Occipital lobe (tissue), 3 donors: ENCODE measurements at places on chromosomes 5 and 9. TPM values are rescaled to one million over a fixed set of nuclear protein-coding genes. Genes with fewer than 3 reads are reported as not detected.

DNA sequence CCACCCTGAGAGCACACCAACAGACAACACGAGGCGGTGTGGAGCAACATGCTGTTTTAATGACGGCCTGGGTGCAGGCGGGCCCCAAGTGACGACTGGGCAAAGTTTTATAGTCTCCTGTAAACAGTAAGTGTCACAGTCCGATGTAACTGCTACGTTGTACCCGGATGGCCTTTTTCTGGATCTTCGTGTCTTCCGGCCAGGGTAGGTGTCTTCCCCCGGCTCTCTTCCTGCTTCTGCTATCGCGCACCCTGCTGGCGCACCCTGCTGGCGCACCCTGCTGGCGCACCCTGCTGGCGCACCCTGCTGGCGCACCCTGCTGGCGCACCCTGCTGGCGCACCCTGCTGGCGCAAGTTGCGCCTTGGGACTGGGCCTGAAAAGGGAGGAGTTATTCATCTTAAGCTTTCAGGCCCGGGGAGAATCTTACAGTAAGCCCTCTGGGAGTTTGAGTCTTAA lies 143.0 kb upstream of the TARS1 start:
- no peak for DNase-seq

GRCh38 chr9:35027374-35027773 lies 37.8 kb downstream of the DNAJB5 start:
- no peak for DNase-seq

DNA sequence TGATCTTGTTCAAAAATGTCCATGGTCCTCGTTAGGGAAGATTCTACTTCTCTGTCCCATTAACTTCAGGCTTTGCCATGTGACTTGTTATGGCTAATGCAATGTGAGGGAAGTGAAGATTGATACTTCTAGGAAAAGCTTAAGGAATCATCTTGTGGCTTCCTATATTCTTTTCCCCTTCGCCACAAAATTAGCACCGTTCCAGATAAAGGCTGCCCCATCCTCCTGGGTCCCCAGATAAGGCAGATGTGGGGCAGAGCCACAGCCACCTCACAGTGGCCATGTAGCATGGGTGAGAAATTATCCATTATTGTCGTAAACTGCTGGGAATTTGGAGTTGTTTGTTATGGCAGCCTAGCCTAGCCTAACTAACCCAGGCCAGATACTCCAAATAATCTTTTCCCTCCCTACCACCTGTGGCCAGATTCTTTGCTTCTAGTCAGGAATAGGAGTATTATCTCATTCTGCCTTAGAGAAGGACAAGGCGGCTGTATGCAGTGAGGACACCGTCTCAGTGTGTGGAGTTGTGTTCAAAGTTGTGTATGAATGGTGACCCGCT lies 31.9 kb upstream of the BOD1 start:
- no peak for DNase-seq

- DNase-seq: no peak
Observed at GRCh38 chr5:146592352-146592751, 76.4 kb upstream of the GPR151 start.

DNA sequence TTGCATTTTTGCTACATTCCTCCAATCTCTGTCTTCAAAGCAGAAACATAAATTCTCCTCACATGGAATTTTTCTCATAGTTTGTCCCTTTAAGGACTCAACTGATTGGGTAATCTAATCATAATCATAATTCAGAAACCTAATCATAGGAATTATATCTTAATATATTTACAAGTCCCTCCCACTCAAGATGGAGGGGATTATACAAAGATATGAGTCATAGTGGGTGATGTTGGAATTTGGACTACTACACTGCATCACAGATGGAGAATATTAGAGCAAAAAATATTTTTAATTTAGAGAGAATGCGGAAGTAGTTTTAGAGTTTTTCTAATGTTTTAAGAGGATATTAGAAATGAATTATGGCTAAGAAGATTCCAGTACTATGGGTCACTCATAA lies 1034.0 kb downstream of the DTWD2 start:
- DNase-seq: no peak

- DNase-seq: no peak
Observed at GRCh38 chr5:142233083-142234032, 91.5 kb downstream of the SPRY4 start.

- DNase-seq: no peak
Observed at GRCh38 chr5:120108586-120109248, 355.4 kb upstream of the PRR16 start.

DNA sequence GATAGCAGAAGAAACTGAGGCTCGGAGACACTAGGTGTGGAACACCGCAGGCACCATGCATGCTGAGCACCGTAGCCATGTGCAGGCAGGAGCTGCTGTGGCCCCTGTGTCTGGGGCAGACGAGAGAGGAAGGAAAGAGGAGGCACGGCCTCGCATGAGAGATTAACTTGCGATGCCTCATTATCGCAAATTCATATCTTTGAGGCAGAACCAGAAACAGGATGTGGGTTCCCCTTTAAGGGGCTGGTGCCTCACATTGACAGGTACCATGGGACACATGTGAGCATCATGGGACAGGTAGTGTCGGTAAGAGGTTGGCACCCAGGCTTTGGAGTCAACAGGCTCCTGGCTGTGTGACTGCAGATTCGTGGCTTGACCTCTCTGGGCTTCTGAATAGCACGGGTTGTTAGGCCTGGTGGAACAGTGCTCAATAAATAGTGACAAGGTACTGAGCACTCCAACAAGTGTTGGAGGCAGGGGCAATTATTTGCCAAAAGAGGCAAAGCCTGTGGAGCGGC lies 40.8 kb downstream of the NAIF1 start:
- DNase-seq: no peak

DNA sequence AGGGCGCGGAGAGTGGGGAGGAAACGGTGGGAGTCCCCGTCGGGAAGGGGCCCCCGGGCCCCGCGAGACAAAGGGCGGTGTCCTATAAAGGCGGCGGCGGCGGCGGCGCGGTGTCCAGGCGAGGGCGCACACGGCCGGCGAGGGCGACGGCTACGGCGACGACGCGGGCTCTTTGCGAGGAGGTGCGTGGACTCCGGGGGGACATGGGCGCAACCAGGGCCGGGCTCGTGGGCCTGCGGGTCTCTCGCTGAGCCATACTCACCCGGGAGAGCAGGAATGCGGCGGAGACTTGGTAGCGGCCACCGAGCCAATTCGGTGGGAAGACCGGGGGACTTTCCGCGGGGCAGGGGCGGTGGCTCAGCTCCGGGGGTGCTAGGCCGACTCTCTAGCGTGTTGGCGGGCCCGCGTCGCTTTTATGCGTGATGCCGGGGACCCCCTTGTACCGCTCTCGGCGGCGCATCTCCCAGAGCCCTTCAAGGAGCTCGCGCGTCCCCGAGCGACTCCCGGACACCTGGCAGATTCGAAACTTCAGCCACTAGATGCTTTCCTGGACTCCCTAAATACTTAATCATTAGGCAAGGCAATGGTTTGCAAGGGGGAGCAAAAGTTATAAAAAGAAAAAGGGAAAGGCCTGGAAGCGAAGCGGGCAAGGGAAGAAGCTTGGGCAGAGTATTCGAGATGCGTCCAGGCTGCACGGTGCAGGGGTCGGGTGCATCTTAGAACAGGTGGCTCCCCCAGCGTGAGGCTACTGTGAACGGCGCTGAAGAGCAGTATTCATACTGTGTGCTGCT lies 5.9 kb upstream of the TAL2 start:
- DNase-seq: no peak

DNA sequence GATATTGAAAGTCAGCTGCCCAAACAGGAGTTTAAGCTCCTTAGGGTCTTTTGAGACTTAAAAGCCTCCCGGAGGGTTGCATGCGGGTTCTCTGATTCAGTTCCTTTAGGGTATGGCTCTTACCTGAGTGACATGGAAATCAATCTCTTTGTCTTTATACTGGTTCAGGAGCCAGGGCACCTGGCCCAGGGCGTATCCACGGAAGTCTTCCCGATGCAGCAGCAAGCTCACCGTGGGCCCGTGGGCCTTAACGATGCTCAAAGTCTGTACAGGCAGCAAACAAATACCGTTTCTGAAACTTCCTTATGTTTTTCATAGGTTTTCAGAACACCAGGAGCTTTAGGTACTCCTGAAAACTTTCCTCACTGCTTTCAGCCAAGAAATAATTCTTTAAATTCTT lies 13.2 kb downstream of the MROH2B start:
- DNase-seq: no peak

DNA sequence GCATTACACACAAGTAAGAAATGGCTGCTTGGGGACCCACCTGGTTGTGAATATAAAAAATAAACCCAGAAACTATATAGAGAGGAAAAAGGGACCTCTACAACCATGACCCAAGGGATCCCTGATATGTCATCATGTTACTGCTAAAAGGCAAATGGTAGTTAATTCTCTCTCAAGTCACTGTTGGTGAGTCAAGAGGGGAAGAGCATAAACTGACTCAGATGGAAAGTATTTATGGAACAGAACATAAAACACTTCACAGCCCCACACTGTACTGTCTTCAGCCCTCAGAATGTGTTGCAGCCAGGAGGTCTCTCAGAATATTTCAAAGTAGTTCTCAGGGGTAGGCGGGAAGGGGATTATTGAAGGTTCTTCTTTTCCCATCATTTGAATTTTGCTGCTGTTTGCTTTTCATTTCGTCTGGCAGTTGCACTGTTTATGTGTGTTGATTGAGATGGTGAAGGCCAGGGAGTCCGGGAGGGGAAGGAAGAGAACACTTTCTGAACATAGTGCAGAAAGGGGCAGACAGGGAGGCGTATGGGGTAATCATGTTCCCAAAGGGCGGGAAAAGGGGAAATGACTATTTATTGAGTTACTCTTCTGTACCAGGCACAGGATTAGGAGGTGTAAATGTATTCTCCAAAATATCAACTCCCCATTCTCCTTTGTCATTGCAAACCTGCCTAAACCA lies 85.5 kb downstream of the TEK start:
- DNase-seq: no peak

DNA sequence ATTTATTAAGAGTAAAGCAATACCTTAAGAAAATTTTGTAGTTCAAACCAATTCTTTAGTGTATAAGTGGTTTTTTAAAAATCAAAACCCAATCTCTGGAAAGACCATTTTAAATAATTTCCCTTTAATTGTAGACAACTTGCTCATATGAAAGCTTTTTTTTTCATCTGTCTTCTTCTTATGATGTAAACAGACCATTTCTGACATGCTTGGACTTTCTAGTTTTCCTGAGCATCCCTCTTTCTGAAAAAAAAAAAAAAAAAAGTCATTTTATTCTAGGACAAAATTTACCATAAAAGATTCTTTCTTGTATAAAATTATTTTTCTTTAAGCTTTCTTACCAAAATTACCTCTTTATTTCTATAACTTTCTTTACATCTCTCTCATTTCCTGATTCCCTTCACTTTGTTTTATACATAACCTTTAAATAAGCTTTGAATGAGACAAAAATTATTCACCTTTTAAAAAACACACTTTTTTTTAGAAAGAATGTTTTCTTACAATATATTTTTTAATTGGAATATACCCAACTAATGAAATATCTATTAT lies 67.5 kb downstream of the COL15A1 start:
- no peak for DNase-seq

GRCh38 chr5:146390469-146390868 lies 51.8 kb downstream of the POU4F3 start:
- DNase-seq: no peak

GRCh38 chr9:129571298-129572051 lies 49.4 kb downstream of the C9orf50 start:
- no peak for DNase-seq

DNA sequence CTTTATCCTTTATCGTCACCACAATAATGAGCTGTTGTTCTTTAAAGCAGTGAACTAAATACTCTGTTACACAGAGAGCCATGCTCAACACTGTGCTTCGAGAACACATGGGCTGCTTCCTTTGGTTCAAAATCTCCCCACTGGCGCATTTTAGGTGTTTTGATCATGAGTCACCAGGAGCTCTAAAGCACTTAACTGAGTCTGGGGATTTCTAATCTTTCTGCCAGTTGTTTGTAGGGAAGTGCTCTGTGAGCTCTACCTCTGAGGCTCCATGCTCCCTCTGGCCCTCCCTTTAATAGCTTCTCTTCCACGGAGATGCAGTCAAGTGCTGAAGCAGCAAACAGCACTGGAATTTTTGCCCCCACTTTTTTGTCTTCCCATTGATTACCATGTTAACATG lies 17.0 kb downstream of the ERAP2 start:
- DNase-seq: no peak

Gene IL7R
- total RNA-seq: under 0.01 TPM

Gene ADAMTSL1
- 7.3 TPM for total RNA-seq

Gene GABRA6
- total RNA-seq: 0.31 TPM

Gene SPATA9
- total RNA-seq: 0.78 TPM

Gene TLX3
- total RNA-seq: not detected

Gene LAMC3
- total RNA-seq: 3.0 TPM
